Fibroblast of mammary gland (primary cell): ENCODE measurements at places on chromosomes 2 and 18.

DNA sequence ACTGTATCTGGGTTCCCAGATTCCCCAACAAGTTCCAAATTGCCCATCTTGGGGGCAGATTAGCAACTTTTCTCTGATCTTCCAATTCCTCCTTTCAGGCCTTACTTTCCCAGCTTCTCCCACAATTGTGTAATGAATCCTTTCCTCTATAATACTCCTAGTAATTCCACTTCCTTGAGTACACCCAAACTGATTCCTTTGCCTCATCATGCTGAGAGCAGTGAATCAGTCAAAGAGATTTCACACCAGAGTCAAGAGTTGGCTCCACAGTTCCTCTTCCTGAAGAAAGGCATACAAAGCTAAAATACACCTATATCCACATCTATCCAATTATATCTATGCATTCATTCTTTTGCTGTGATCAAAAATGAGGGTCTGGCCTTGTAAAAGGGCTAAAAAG lies 28.6 kb upstream of the DAPL1 start:
- no peak for DNase-seq

- no peak for DNase-seq
These were observed 403.6 kb upstream of the ACVR2A start for GRCh38 chr2:147441182-147441581.

- no peak for DNase-seq
These were observed 14.9 kb downstream of the B3GNT7 start for GRCh38 chr2:231410293-231411004.

DNA sequence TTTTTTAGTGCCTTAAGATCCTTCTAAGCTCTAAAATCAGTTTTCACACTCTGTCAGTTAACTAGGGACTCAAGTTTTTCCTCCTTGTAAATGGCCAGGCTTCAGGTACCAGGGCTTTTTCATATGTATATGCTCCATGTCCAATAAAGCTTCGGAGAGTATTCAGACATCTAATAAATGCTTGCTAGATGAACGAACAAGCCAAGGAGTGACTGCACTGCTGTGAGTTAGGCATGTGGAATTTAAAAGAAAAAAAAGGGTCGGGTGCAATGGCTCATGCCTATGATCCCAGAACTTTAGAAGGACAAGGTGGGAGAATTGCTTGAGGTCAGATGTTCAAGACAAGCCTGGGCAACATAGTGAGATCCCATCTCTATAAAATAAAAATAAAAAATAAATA lies 81.9 kb downstream of the CDH2 start:
- peak; percentile 37 for DNase-seq

- DNase-seq, result no peak
These were observed 1894.5 kb upstream of the CELF4 start for GRCh38 chr18:39460136-39460535.

DNA sequence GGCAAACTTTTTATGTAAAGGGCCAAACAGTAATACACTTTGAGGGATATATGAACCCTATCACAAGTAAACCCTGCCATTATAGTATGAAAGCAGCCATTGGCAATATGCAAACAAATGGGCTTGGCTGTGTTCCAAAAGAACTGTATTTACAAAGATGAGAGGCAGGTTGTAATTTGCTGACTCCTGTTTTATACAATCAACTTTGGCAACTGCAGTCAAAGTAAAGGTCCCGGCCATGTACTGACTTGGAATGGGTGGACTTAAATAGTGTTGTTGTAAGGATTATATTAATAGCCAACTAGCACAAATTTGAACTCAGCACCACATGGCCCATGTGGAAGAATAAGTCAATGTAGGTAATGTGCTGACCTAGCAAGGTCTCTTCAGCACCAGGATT lies 223.4 kb downstream of the WDPCP start:
- DNase-seq, result no peak

DNA sequence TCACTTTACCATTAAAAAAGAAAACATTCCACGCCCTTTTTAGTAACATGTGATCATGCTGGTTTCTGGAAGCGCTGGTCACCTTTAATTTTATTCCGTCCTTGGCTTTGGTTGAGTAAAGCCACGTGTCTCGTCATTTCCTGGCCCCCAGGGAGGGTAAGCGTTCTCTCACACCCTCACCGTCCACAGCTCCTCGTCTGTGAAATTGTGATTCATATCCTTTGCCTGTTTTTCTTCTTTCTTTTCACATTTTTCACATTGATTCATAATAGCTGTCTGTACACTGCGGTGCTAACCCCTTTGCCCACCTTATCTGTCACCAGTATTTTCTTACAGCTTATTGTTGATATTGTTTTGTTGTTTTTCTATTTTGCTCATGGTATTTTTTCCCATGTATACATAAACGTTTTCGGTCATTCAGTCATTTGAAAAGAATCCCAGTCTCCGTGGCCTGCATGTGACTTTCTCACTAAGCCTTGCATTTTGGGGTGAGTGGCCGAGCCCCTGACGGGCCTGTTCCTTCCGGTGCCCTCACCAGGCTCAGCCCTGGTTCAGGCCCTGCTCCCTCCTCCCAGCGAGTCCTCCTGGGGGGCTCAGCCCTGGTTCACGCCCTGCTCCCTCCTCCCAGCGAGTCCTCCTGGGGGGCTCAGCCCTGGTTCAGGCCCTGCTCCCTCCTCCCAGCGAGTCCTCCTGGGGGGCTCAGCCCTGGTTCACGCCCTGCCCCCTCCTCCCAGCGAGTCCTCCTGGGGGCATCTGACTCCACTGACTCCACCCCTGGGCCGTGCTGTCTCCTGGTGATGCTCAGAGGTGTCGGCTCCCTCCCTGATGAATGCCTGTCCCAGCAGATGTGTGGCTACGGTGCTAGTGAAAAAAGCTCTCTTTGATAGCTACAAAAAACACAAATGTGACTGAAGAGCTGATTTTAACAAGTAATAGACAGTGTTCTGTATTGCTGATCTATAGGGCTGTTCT lies 249.7 kb upstream of the PXDN start:
- peak; percentile 64 for DNase-seq

GRCh38 chr2:157611110-157611509 lies 17.6 kb downstream of the ACVR1C start:
- DNase-seq, result no peak

DNA sequence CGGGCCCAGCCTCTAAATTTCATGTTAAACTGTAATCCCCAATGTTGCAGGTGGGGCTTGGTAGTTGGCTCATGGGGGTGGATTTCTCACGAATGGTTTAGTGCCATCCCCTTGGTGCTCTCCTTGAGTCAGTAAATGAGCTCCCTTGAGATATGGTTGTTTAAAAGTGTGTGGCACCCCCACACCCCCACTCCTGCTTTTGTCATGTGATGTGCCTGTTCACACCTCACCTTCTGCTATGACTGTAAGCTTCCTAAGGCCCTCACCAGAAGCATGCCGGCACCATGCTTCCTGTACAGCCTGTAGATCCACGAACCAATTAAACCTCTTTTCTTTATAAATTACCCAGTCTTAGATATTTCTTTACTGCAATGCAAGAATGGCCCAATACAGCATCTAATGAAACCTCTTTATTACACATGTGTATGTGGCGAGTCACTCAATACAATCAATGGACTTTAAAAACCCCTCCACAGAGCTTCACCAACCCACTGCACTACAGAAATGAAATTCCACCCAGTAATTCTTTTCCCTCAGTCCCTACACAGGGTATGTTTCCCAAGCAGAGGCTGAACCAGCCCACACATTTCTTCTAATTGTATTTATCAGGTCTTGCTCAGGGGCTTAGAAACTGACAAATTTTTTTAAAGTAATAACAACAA lies 47.3 kb downstream of the WDFY1 start:
- DNase-seq, result no peak

GRCh38 chr2:41151746-41152145 lies 699.9 kb upstream of the SLC8A1 start:
- DNase-seq, result no peak

DNA sequence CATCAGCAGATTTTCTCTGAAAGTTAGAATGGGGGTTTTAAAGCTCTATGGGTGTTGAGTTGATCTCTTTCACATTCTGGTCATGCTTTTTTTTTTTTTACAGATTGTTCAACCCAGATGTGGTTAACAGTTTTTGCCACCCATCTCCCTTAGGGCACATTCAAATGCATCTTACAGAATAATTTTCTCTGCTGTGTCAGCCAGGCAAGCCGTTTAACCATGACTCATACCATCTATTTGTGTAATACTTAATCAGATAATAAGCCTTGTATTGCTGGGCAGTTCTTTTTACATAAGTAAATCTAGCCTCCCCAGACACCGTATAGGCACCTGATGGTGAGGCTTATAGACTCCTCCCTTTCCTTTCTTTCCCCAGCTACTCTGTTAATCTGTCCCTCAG lies 62.0 kb downstream of the TGIF1 start:
- DNase-seq, result peak; percentile 86

DNA sequence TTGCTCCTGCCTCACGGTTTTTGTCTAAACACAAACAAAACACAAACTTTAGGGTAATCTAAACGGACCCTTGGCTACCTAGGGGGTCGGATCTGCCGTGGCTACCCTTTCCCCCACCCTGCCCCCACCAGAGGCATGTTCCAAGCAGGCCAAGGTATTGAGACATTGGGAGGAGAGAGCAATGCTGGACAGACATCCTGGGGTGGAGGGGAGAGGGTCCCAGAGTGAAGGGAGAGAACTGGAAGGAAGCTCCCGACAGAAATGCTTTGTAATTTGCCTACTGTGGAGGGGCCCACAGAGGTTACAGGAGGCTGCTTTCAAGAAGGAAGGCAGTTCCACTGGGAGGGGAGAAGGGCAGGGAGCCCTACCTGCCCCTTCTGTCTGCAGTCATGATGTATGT lies 13.9 kb upstream of the MAT2A start:
- DNase-seq, result no peak

- peak; percentile 37 for DNase-seq
These were observed 86.9 kb downstream of the SOS1 start for GRCh38 chr2:39033980-39034379.

DNA sequence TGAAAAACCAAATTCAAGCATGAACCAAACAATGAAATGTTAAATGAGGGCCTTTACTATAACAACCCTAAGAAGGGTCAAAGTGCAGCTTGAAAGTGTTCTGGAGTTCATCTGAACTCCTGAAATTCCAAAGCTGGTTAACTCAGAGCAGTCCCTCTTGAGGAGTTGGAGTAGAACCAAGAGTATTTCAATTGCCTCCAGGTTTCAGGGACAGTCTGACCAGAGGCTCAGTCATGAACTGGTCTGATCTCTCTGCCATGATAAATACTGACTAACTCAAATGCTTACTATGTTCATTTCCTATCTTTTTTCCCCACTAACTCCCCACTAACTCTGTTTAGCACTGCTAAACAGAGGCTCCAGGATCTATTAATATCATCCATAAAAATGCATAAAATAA lies 2.7 kb downstream of the STARD7 start:
- DNase-seq, result peak; percentile 88
